ENCODE measurements at places on chromosomes 3 and 15.

DNA sequence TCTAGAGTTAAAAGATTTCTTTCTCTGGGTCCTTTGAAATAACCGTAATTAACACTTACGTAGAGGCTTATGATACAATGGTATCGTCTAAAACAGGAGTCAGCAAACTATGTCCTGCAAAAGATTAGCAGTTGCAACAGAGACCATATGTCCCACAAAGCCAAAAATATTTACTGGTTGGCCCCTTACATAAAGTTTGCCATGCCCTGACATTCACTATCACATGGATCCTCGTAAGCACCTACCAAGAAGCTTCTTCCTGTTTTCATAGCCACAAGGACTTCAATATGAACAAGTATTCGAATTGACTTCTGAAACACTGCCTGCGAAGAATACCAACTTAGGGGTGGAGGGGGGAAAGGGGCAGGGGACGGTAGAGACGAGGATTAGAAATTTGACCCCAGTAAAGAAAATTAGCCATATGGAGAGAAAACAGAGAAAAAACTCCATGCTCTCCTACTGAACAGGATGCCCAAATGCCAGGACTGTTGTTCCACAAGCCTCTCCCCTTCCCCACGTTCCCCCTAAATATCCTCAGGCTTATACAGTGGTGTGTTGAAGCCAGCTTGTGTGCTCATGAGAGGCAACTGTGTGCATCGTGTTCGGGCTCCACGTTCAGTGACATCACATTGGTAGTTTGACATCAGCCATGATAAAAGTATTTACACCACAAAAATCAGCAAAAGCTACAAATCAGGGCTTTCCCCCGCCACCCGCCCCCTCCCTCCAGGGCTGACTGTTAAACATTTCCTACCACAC is 144.1 kb upstream of the HES1 start:
- no peak for DNase-seq

DNA sequence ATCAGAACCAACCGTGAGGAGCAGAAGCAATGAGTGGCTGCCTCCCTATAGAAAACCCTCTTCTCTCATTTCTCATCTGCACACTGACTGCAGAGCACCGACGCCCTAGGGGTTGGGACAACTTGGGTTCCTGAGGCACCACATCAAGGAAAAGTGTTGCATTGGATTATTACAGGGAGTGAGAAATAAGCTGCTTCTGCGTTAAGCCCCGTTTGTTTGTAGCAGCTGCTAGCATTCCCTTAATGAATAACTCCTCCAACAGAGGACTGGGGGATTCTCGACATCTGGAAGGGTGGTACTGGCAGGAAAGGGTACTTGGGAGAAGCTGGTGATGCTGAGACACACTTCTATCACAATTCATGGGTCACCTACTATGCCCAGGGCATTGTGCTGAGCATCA is 25.3 kb upstream of the AGBL1 start:
- DNase-seq, result no peak

GRCh38 chr3:26084629-26085028 is 294.7 kb downstream of the OXSM start:
- DNase-seq, result no peak

- DNase-seq, result no peak
Observed at GRCh38 chr3:109387201-109387600, 49.9 kb upstream of the DPPA4 start.

DNA sequence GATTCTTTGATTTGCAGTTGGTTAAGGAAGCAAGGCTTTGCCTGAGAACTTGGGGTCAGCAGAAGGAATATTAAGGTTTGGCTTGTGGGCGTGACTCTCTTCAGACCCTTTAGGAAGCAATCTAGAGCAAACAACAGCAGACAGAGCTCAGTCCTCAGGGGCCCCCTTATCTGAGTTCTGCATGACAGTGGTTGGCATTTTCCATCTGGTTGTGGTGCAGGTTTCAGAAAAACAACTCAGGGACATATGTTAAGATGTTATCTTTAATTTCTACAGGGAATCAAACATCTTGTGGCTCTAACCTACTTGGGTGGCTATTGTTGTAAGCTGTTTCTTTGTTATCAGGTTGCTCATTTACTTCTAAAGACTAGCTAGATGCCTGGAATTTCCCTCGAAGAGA is 141.4 kb downstream of the VPS8 start:
- no peak for DNase-seq

DNA sequence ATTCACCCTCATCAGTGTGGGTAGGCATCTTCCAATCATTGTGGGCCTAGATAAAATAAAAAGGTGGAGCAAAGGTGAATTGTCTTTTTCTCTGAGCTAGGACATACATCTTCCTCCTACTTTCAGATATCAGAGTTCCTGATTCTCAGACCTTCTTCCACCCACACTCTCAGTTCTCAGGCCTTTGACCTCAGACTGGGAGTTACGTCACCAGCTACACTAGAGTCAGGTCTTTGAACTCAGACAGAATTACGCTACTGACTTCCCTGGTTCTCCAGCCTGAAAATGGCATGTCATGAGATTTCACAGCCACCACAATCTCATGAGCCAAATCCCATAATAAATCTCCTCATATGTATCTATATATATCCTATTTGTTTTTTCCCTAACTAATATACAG is 39.0 kb downstream of the STRIT1 start:
- DNase-seq, result no peak

DNA sequence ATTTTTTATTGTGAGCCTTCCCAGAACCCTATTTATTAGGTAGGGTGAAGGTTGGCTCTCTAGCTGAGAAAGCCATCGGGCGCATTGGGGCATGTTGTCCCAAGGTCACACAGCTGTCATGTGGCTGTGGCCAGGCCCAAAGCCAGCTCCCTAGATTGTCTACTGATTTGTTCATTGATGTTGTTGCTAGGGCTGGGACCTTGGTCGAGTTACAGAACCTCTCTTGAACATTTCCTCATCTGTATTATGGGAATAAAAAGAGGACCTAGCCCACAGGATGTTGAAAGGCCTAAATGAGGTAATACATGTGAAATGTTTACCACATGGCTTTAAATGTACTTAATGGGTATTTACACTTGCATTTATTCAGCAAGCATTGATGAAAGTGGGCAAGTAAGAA is 252.5 kb downstream of the SUCLG2 start:
- DNase-seq, result no peak

DNA sequence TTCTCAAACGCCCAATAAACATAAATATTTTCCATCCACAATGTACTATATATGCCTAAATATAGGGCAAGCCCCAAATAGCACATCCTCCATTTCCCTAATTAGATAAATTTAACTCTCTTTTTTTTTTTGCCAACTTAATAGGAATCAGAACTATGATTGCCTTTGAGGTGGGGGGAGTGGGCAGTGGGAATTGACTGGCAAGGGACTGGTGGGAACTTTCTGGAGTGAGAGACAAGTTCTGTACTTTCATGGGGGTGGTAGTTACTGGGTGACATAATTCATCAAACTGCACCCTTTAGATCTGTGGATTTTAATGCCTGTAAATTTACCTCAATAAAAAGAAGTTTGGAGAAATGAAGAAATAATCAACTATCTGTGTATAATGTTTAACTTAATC is 88.2 kb upstream of the CTDSPL start:
- DNase-seq, result no peak

DNA sequence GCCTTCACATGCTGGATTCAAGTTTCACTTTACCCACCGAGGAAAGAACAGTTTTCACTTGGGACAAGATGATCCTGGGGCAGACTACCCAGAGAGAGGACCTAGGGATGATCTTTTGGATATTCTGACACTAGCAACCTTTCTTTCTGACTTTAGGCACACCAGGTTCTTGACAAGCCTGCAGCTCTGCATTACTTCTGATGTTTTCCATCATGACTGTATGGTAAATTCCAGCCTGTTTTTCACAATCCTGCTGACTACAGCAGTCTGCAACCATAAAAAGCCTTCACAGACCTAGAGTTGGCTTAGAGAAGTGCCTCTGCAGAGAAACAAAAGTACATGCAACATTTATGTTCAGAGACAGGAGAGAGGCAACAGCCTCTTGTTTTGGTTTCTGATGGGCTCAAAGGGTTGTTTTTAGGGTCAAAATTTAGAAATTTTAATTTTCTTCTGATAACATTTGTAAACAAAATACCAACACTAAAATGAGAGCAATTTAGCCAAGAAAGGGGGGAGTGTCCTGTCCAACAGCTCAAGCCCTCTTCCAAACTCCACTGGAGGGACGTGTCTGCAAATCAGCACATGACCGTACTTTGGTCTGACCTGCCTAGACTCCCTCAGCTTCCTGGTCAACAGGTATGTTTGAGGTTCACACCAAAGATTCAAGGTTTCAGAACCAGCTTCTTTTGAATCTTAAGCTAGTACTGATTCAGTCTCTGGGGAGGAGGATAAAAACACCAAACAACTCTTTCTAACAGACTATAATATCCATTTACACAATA is 799 bp downstream of the ABI3BP start:
- DNase-seq, result no peak

GRCh38 chr3:72242326-72242725 is 457.4 kb upstream of the PROK2 start:
- DNase-seq, result no peak

DNA sequence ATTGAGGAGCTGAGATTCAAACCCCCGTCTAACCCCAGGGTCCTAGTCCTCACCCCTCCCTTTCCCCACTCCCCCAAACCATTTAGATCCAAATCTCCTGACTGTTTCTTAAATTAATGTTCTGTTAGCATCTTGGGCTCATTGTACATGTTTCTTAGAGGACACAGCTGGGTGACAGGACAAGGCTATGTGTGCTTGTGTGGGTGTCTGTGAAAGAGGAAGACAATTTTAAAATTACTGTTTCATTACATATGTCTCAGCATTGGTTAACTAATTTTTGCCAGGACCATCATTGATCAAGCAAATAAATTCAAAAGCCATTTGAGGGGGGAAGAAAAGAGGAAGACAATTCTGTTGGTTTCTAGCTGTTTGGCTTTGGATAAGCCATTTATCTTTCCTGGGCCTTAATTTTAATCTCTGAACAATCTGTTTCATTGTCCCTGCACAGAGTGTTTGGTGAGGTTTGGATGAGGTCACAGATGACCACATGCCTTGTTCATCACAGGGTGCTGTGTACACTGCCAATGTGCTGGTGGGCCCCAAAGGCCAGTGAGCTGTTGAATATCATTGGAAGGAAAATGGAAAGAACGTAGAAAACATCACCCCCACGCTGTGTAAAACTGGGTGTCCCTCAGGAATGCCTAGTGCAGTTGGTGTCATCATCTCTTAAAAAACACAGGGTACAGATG is 51.9 kb downstream of the RPLP1 start:
- DNase-seq, result no peak

DNA sequence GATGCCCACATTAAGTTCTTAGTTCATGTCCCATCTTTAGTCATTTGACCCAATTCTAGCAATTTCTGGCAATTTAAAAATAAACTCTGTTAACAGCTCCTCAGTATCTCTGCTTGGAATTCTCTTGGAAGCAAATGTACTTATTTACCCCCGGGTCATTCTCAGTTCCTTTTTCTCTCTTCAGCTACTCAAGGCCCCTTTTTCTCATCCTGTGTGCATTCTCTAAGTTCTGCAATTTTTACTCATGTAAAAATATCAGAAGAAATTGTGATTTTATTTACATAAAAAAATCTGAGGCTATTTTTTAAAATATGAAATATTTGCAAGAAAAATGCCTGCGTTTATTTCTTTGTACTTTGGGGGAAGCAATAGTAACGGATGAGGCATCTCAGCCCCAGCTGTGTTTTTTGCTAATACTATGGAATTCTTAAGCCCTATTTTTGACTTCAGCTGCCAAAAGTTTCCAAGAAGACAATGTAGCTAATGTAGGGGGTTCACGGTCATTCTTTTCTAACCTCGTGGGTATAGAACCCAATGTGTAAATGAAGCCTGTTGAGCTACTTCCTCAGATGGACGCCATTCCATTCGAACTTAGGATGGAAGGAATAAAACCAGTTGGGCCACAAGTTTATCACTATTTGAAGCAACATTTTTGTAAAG is 20.0 kb downstream of the CERS3 start:
- DNase-seq, result no peak

DNA sequence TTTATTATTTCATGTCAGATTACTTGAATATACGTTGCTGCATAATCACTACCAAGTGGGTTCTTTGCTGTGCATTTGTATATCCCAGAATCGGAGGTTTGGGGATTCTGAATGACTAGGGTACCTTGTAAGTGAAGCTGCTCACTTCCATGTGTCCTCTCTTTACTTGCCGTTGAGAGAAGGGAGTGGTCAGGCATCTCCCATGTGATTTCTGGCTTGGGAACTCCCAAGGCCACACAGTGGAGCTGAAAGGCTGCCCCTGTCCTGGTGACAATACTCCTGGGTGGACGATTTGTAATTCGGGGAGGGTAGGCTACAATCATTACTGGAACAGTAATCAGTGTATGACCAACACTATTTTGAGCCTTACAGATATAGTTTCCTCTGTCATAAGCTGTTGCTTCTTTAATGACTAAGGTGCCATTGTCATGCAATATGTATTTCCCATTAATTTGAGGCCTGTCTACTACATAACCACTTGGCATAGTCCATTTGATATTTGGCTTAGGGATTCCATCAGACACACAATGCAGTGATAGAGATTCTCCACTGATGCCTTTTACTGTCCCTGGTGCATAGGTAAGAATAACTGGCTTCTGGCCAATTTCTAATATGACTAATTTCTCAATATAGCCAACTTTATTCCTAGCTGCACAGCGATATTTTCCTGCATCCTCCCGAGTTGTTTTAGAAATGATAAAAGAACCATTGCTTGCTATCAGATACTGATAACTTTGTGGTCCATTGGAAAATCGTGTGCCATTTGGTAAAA is 24.0 kb downstream of the IGSF10 start:
- no peak for DNase-seq

GRCh38 chr3:29397406-29397805 is 116.5 kb downstream of the RBMS3 start:
- DNase-seq, result no peak

- DNase-seq, result no peak
Observed at GRCh38 chr3:4976109-4976508, 3.1 kb upstream of the BHLHE40 start.

DNA sequence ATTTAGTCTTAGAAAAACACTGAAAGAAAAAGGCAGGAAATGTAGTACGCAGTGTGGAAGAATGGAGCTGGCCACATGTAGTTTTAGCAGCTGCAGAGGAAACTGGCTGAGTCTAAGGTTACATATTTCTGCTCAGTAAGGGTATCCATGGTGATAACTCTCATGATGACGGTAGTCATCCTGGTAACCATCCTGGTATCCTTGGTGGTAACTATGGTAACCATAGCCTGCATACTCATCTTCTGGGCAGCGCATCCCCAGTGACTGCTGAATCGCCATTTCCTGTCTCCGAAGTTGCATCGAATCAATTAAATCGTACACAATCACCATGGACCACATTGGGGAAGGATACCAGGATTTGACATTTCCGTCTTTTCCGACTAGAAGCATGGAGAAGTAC is 35.7 kb downstream of the CCDC80 start:
- no peak for DNase-seq

GRCh38 chr15:60584355-60584998 is 105.5 kb upstream of the ICE2 start:
- DNase-seq, result no peak

GRCh38 chr15:90219421-90220141 is 14.2 kb downstream of the CIB1 start:
- DNase-seq, result no peak

GRCh38 chr3:100246999-100247398 is 13.8 kb upstream of the TBC1D23 start:
- no peak for DNase-seq
